ENCODE measurements at places on chromosomes 1 and 21.

GRCh38 chr1:59994302-59995198 is 68.0 kb upstream of the CYP2J2 start:
- no peak for DNase-seq

- no peak for DNase-seq
Observed at GRCh38 chr1:28577052-28577678, 14.9 kb upstream of the RAB42 start.

DNA sequence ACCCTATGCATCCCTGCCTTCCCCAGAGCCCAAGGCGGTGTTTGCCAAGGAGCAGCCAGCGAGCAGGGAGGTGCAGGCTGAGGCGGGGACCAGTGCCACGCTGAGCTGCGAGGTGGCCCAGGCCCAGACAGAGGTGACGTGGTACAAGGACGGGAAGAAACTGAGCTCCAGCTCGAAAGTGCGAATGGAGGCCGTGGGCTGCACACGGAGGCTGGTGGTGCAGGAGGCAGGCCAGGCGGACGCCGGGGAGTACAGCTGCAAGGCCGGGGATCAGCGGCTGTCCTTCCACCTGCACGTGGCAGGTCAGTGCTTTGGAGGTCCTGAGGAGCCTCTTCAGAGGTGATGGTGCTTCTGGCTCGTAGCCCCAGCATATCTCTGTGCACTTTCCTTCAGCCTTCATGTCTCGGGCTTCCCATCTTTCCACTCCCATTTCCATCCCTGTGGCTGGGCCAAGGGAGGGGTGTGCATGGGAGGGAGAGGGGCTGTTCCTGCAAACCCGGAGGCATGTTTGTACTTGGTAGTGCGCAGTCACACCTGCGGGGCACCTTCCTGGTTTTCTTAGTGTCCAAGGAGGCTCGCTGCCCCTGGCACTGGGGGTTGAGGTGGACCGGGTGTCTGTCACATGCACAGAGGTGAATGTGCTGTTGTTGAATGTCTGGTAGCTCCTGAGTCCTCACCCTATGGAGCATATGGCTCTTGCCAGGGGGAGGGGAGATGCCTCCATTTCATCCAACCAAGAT is 56.4 kb downstream of the OBSCN start:
- no peak for DNase-seq

DNA sequence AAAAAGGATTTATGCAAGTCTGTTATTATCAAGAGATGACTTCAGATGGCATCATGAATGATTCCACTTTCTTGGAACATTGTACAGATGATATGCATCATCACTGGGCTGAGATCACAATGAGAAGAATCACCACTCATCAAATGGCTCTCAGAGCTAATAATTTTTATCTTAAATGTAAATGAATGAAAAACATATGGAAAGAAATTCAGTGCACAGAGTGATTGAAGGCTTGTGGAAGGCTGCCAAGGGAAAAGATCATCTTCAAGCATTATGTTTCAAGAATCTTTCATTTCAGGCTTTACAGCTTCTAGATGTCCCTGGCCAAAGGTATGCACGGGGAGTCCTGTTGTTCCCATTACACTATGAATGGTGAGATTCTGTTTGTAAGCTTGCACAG is 955.7 kb downstream of the TTLL7 start:
- DNase-seq, result no peak

DNA sequence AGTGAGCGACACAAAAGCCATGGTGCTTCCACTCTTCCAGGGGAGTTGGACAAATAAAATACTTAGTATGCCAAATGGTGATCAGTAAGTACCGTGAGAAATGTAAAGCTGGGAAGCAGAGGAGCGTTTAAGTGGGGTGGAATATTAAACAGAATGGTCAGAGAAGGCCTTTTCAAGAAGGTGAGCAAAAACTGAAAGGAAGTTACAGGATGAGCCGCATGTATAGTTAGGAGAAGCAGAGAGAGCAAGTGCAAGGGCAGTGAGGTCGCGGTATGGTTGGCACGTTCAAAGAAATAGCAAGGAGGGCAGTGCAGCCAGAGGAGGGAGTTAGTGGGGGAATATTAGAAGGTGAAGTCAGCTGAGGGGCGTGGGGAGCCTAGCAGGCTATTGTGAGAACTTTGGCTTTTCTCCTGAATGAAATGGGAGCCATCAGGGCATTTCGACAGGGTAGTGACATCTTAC is 748 bp upstream of the ATP6V0B start:
- DNase-seq, result no peak

GRCh38 chr21:45407629-45408247 is 2.8 kb downstream of the COL18A1 start:
- DNase-seq, result no peak

DNA sequence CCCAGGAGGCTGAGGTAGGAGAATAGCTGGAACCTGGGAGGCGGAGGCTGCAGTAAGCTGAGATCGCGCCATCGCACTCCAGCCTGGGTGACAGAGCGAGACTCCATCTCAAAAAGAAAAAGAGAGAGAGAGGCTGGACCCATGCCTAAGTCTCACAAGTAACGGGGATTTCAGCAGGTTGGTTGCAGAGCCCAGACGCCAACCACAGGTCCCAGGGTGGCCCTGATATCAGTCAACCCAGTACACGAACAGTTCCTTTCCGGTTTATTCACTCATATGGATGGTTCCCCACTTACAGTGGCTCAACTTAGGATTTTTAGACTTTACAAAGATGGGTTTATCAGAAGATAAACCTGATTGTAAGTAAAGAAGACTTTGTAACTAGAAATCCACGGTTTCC is 40.9 kb downstream of the CLSTN1 start:
- DNase-seq, result no peak

- no peak for DNase-seq
Observed at GRCh38 chr1:12080156-12080555, 17.1 kb downstream of the TNFRSF8 start.

- no peak for DNase-seq
Observed at GRCh38 chr1:204858363-204858821, 12.3 kb upstream of the NFASC start.

DNA sequence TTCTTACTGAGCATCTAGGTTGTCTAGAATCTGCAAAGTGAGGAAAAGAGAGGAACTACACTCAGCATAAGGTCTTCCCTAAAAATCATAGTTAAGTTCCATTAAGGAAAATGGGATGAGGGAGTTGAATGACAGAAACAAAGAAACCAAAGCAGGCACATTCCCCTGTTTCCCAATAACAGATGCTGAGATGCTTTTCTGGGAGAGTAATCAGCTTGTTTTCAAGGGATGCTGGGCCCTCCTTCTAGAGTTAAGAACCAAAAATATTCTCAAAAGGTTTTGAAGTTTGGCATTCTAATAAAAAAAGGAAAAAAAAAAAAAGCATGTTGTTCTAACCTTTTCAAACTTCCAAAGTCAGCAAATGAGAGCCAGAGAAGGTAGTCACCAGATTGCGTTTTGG is 105.2 kb upstream of the ZNF648 start:
- no peak for DNase-seq
